ENCODE measurements at places on chromosomes 11 and 22. TPM values are rescaled to one million over a fixed set of nuclear protein-coding genes. Genes with fewer than 3 reads are reported as not detected.
A peak's percentile ranks its signal among the peaks of the same experiment; 100 is the strongest.

KDM4D gene
- 2.2 TPM for polyA plus RNA-seq

GRCh38 chr22:19518635-19519034 lies 5.6 kb downstream of the CLDN5 start:
- DNase-seq: peak; percentile 47

DNA sequence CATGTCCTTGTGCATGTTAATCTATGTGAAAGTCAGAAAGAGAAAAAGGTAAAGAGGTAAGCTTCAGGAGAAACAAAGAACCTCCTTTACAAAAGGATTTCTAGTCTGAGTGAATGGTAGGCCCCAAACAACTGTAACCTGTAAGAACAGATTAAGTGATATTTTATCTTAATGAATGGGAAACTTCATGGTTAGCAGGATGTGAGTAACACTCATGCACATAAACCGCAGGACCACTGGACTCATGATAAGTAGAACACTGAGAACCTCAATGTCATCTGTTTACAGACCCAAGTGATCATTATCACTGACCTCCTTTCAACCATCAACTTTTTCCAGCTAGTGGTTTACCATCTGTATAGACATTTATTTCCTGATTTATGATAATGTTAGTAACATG lies 19.9 kb downstream of the OR8G5 start:
- DNase-seq: no peak

GRCh38 chr11:10678101-10678500 lies 15.5 kb downstream of the IRAG1 start:
- DNase-seq: no peak

All from left renal pelvis (tissue), 4 donors.